ELR (cell line): ENCODE measurements at places on chromosomes 12 and 14.

DNA sequence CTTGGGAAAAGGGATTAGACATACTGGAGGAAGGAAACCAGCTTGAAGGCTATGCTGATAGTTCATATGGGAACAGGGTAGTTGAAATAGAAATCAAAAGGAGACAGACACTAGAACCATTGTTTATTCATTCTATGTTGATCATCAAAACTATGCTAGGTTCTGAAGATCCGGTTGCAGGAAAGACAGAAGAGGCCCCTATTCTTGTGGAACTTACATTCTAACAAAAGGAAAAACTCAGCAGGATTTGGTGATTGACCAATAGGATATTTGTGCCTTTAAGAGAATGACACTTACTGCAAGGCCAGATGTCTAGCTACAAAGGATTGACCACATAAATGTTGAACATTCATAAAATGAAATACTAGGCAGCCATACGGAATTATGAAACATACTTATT is 179.2 kb downstream of the AKAP6 start:
- no peak for DNase-seq

GRCh38 chr12:112096667-112097066 is 11.9 kb downstream of the NAA25 start:
- DNase-seq: peak; percentile 96

- no peak for DNase-seq
These were observed 343.0 kb downstream of the FOXG1 start for GRCh38 chr14:29109589-29109988.

- DNase-seq: no peak
These were observed 113.7 kb downstream of the ESRRB start for GRCh38 chr14:76489667-76490066.

- DNase-seq: no peak
These were observed 1073.6 kb downstream of the BCL11B start for GRCh38 chr14:98198385-98198784.

DNA sequence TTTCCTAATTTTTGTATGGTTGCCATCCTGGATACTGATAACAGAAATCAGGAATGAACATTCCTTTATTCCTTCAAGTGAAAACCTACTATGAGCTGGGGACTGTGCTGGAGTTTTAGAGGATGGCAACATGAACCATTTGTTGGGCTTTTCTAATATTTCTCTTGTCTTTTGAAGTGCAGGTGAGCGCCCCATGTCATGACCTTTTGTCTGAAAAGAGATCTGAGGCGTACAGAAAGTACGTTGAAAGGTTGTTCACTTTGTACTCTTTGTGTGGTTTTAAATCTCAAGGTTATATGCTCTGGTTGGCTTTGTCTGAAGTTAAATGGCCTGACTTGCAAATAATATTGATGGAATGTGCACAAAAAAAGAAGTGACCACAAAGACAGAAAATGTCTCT is 79.0 kb downstream of the GAS2L3 start:
- no peak for DNase-seq

DNA sequence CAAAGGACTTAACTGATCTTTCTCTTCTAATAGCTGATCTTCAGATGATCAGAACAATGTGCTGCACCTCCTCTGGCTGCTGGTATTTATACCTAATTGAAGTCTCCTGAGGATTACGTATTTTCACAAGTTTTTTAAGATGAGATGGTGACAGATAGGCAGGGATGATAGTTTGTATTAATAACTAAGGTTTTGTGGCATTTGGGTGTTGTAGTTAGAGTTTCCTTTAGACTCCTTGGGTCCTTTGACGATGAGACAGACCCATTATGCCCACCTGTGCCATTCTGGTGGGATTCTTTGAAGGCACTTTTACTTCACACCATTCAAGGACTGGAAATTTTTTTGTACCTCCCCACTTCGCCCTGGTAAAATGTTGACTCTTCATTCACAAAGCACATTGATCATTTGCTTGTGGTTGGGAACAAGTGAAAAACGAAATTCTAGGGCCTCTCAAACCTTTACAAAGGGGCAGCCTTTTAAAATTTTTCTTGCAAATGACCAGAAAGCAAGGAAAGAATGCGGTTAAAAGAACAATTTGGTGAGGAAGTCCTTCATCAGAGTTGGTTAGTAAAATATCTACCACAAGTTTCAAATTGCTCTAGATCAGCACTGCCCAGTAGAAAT is at the start of gene IFNG:
Gene IFNG (minus strand): TSS at position 60 of the 624 bp plus-strand sequence. CDS start 125 bp downstream, outside the sequence.
- no peak for DNase-seq

DNA sequence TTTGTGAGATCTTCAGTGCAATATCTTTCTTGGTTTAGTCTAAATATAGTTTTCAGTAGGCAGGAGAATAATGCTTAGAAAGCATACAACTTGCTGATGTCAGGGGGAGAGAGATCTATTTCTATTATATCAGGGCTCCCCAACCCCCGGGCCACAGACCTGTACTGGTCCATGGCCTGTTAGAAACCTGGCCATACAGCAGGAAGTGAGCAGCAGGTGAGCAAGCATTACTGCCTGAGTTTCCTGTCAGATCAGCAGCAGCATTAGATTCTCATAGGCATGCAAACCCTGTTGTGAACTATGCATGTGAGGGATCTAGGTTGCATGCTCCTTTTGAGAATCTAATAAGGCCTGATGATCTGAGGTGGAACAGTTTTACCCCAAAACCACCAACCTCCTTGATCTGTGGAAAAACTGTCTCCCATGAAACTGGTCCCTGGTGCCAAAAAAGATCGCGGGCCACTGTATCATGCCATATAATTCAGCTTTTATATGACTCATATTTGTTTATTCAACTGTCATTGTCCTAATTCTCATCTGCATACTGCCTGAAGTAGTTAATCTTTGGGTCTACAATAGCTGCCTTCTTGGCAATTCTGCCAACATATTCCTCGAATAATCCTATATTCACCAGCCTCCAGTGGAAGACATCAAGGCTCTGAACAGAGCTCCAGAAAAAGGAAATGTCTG is 163.6 kb upstream of the DYRK2 start:
- no peak for DNase-seq

- DNase-seq: no peak
These were observed 15.5 kb downstream of the SCAF11 start for GRCh38 chr12:45974883-45975282.

DNA sequence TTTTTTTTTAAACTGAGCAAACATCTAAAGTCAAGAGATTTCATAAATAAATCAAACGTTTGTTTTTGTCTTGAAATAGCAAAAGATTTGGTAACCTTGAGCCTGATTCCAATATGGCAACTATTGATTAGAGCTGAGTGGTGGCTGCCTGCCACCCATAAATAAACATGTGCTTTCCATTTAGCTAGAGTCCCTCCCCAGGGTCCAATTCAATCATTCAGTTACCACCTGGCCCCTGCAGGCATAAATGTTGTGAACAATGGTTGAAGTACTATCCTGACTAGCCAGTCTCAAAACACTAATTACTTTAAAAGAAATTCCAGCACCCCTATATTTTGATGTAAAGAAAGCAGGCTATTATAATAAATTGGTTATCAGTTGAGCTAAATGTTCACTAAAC is 129.7 kb upstream of the GRIP1 start:
- DNase-seq: no peak

DNA sequence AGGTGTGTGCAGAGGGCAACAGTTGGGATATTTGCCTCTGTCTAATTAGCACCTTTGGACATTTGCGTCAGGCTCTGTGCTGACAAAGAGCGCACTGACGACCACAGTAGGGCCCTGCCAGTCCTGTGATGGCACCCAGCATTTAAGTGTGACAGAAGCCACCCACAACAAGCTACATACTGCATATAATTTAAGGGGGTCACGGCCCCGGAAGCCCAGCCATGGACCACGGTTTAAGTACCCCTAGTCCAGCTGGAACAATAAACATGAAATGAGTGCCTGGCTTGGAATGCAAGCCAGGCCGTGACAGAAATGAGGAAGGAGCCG is 16.8 kb upstream of the DYNC1H1 start:
- no peak for DNase-seq

DNA sequence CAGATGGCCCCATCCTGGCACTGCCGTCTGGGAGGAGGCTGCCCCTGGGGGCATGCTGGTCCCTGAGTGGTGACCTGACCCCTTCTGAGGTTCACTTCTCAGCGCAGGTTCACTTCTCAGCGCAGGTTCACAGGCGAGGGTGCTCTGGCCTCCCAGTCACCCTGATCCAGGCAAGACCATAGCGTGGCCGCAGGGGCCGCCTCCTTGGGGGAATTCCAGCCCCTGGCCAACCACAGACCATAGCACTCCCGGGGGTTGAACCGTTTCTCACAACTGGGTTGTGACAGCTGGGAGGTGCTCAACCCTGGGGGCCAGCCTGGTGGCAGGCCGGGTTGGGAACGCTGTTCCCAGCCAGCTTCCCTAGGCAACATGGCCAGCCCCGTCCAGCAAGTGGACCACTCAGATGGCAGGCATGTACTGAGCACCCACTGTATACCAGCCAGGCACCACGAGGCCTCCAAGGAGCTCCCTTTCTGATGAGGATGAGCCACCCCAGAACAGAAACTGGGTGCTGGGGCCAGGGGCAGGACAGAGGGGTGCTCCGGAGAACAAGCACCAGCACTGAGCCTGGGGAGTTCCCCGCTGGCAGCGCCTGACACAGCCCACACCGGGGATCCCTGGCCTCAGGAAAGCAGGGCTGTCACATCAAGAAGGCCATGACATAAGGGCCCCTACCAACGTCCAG is 28.3 kb upstream of the ZFP36L1 start:
- DNase-seq: no peak

DNA sequence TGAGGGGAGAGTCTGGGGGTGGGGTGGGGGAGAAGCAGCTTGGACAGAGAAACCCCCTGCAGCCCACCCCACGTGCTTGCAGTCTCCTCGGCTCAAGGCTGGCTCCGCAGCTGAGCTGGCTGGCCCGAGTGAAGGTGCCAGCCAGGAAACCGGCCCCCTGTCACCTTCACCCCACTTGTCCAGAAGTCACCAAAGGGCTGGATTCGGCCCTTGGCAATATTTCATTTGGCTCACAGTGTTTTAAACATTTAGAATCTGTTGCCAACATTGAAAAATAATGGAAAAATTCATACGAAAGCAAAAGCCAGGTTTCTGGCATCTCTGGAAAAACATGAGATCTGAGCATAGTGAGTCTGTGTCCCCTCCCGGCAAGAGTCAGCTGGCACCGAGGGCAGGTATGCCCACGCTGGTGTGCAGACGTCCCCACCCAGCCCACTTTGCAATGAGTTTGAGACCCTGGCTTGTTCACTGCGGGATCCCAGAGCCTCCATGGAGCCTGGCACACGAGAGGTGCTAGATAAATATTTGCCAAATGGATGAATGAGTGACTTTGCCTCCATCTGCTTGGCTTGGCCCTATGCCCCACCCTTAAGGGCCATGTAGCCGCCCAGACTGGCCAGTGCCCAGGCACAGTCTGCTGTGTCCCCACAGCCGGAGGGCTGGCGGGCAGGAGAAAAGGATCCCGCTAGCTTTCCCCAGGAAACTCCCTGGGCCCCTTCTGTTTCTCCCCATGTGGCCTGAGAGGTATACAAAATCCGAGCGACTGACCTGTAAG is 18.2 kb downstream of the MSI1 start:
- no peak for DNase-seq

- peak; percentile 45 for DNase-seq
These were observed 1.4 kb downstream of the PPM1A start for GRCh38 chr14:60250257-60251035.

- DNase-seq: no peak
These were observed 45.0 kb downstream of the BAZ2A start for GRCh38 chr12:56585098-56585497.

DNA sequence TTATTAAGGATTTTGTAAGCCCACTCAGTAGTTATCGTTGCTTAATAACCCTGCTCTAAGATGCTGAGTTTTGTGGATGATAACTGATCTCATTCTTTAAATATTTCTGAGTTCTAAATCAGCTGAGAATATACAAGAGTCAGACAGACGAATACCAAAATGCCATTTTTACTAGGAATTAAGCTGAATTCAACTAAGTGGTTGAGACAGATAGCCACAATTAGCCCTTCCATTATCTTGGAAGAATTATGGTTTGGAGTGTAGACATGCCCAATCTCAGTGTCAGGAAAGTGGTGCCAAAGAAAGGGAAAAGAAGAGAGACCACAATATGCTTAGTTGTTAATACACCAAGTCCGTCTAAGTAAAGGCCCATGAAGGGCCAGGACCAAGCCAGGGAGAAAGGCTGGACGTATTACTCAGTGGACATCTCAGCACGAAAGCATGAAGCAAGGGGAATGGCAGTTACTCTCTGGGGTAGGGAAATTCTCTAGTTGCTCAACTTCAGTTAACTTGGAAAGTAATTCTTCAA is 58.6 kb downstream of the KCNA5 start:
- peak; percentile 80 for DNase-seq

DNA sequence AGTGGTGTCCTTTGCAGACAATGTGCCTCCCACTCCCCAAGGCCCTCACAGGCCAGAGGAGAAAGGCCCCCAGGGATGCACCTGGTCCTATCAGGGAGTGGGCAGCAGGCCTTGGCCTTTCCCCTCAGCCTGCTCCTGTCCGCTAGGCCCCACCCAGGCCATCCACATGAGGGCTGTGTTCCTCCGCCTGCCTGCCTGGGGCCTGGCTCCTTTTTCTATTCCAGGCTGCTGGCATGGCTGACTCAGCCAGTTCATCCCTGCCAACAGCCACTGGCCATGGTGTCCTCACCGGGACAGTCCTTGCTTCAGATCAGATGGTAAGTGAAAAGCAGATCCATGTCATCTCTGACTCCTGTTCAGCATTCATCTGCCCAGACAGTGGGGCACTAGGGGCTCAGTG is 13.4 kb downstream of the ISM2 start:
- no peak for DNase-seq

GRCh38 chr14:56998728-56999127 is 188.4 kb upstream of the OTX2 start:
- DNase-seq: no peak

DNA sequence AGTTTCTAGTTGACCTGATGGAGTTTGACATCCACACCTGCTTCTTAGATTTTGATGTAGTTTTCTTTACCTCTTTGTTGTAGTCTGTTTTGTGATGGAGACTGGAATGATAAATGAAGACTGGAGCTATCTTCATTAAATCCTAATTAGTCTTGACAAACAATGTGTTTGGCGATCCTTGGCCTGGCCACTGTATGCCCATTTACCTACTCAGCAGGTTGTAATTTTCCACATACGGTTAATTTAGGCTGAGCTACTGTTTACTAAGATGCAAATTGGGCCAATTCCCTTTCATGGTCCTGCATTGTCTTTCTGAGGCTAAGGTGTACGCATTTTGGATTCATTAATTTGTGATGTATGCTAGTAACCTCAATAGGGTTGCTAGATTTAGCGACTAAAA is at the start of gene TAS2R7:
Gene TAS2R7 (minus strand): TSS at position 41 of the 400 bp plus-strand sequence. CDS start 57 bp downstream, outside the sequence.
- DNase-seq: no peak

DNA sequence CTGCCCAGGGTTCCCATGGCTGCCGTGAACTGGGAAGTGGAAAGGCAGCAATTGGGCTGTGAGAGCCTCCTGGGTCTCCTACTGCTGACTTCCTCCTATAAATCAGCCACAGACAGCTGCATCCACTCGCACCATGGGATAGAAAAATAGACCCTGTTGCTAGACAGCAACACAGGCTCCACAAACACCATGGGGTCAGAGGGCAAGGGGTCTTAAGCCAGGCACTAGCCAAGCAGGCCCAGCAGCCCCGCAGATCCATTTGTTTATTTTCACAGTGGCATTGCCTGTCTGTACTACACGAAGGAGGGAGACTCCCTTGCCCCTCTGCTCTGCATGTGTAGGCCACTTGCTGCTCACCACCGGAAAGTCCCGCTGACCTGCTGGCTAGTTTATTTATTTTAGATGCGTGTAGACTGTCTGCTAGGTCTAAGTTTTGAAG is 139.8 kb downstream of the DACT1 start:
- DNase-seq: no peak

- no peak for DNase-seq
These were observed 122.9 kb upstream of the PCED1B start for GRCh38 chr12:46956451-46957035.
